Mesenchymal stem cell (in vitro differentiated cells and primary cell): ENCODE measurements at places on chromosomes 12 and 14.
A peak's percentile ranks its signal among the peaks of the same experiment; 100 is the strongest.

- no peak overlapping the region for H3K27ac ChIP-seq
- H3K36me3 ChIP-seq: no peaks in the 10 kb centered on the region
- no peaks in the 10 kb centered on the region for H3K27me3 ChIP-seq
- no peaks in the 10 kb centered on the region for H3K4me1 ChIP-seq
- no peak for DNase-seq
Measured at GRCh38 chr14:80231702-80232101, 20.4 kb upstream of the DIO2 start.

DNA sequence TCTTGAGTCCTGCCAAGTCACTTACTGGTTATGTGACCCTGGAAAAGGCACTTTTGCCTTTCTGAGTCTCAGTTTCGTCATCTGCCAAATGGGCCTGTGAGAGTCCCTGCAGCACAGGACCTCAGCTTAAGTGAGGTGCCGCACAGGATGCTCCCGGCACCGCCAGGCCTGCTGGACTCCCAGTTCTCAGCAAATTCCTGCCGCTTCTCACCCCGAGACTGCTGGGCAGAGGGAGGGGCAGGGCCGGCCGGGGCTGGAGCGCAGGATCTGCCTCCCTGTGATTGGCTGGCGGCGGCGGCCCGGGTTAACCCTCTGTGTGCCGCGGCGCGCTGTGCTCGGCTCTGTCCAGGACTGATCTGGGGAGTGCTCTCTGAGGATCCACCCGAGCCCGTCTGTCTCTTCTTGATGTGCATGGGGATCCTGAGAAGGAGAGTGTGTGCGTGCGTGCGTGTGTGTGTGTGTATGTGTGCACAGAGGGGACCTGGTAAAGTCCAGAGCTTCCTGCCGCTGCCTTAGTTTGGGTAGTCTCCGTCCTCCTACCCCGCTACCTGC is 8.6 kb downstream of the SETD1B start:
- H3K27me3 ChIP-seq: no peaks in the 10 kb centered on the region
- peaks cover 71% of the 10 kb centered on the region for H3K36me3 ChIP-seq
- peaks cover 30% of the 10 kb centered on the region for H3K4me1 ChIP-seq
- H3K27ac ChIP-seq: peak overlapping the region; percentile 48

DNA sequence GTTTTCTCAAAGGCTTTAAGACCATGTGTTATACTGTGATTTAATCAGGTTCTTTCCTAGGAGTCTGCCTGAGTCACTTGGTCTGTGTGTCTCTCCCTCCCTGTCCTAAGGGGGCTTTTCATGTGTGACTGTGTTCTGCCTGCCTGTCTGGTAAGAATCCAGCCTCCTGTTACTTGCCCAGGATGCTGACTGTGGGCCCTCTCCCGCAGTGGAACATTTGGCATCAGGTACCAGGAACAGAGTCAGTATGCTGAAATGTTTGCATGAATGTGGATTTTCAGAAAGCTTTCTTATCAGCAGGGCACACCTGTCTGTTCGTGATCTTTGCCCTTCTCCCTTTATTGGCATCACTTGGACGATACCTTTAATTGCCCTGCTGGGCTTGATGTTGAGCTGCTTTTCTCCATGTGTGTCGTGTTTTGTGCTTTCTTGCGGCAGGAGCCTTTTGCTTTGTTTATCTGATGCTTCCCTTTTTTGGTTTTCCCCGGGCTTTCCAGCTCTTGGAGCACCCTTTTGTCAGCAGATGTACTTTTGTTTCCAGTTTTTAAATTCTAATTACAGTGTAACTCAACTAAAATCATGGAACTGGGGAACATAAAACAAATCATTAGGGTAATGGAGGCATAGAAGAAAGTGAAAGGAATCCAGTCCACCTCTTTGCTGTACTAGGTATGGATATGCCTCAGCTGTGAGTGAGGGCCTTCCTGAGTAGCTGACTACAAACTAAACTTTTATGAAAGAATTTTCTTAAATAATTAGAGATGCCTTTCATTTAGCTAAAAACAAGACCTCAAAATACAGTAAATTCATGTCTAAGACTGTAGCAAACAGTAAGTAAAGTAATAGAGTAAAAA is 72.5 kb downstream of the TRAF3 start:
- H3K27ac ChIP-seq: no peak overlapping the region
- H3K4me3 ChIP-seq: peak overlapping the region; percentile 46
- H3K27me3 ChIP-seq: no peaks in the 10 kb centered on the region
- no peaks in the 10 kb centered on the region for H3K36me3 ChIP-seq
- H3K4me1 ChIP-seq: no peaks in the 10 kb centered on the region

DNA sequence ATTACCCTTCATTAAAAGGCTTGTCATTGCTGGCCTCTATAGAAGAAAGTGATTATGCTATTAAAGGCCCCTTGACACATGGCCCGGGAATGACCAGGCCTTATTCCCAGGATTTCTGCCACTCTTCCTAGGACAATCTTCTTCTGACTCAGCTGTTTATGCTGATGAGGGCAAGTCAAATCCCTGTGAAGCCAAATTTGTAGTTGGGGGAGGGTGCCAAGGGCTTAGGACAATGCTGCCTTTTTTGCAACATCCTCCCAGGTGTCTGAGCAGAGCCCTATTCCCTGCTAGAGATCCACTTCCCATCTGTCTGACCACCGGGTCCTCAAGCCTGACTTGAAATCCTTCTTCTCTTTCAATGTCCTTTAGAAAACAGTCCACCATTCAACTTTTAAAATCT is 230.7 kb upstream of the SRRM4 start:
- H3K4me1 ChIP-seq: no peaks in the 10 kb centered on the region
- no peaks in the 10 kb centered on the region for H3K27me3 ChIP-seq
- no peak overlapping the region for H3K4me3 ChIP-seq
- DNase-seq: no peak
- no peak overlapping the region for H3K27ac ChIP-seq

- no peaks in the 10 kb centered on the region for H3K27me3 ChIP-seq
- no peak overlapping the region for H3K27ac ChIP-seq
- DNase-seq: no peak
- no peak overlapping the region for H3K4me3 ChIP-seq
- H3K4me1 ChIP-seq: no peaks in the 10 kb centered on the region
- H3K36me3 ChIP-seq: no peaks in the 10 kb centered on the region
Measured at GRCh38 chr12:11431486-11431885, 36.1 kb upstream of the PRB2 start.

DNA sequence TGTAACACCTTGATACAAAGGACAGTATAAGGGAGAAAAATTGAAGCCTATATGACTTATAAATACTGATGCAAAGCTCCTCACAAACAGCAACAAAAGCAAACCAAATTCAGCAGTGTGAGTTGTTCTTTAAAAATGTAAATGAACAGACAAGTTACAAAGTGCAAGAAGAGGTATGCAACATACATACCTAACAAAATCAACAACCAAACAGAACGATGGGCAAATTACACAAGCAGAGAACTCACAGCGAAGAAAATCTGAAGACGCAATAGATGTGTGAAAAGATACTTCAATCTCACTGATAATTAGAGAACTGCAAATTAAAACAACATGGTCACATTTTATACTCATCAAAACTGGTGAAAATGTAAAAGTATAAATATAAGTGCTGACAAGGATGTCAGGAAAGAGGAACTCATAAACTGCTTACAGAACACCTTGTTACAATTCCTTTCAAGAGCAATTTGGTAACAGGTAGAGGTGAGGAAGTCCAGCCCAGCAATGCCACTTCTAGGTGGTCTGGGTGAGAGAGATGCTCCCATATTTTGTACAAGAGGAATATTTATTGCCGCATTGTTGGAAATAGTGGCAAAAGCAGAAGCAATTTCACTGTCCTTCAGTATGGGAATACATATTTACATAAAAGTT is 47.3 kb downstream of the CORO1C start:
- no peak overlapping the region for H3K4me3 ChIP-seq
- H3K27me3 ChIP-seq: no peaks in the 10 kb centered on the region
- peaks cover 2% of the 10 kb centered on the region for H3K36me3 ChIP-seq
- no peak overlapping the region for H3K27ac ChIP-seq
- peaks cover 7% of the 10 kb centered on the region for H3K4me1 ChIP-seq
